RWPE2 (cell line): ENCODE measurements at places on chromosomes 4 and X.

GRCh38 chr4:128366212-128366611 lies 78.6 kb upstream of the PGRMC2 start:
- DNase-seq: no peak

DNA sequence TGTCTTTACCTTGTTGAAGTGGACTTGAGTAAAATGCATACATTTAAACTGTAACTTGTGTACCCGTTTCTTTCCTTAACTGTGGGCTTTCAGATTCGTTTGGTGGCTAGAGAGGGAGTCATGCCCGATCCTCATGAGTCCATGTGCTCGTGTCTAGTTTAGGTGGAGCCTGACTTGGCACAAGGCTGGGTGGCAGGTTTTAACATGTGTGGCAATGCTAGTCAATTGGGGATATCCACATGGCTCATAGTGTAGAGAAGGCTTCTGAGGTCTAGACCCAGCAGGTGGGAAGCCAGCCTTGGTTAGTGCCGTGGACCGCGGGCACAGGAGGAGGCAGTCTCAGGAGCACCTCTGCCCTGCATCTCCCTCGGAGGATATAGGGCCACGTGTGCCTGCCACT lies 48.5 kb upstream of the CLCN4 start:
- DNase-seq: no peak

DNA sequence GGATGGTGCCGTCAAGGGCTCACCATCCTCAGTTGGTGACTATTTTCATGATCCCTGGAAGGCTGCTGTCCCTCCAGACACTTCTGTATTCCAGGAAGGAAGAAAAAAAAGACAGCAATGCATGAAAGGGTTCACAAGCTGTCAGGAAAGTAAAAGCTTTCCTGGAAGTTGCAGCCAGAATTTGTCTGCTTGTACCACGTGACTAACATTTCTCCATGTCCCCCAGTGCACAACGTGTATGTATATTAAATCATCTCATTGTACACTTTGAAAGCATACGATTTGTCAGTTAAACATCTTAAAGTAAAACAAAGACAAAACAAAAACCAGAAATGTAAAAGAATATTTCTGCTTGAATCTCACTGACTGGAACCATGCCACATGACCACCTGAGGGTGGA lies 127.4 kb upstream of the CLNK start:
- DNase-seq: no peak

- no peak for DNase-seq
Measured at GRCh38 chr4:20101831-20102230, 149.9 kb upstream of the SLIT2 start.

- DNase-seq: no peak
Measured at GRCh38 chr4:7134737-7135388, 57.5 kb upstream of the SORCS2 start.

- no peak for DNase-seq
Measured at GRCh38 chr4:37890801-37891259, at the start of gene TBC1D1. TSS of gene TBC1D1 (plus strand) at chr4:37891084. CDS start at chr4:37902096, 11,012 bp downstream.
